ENCODE measurements at places on chromosomes 5 and 9.

DNA sequence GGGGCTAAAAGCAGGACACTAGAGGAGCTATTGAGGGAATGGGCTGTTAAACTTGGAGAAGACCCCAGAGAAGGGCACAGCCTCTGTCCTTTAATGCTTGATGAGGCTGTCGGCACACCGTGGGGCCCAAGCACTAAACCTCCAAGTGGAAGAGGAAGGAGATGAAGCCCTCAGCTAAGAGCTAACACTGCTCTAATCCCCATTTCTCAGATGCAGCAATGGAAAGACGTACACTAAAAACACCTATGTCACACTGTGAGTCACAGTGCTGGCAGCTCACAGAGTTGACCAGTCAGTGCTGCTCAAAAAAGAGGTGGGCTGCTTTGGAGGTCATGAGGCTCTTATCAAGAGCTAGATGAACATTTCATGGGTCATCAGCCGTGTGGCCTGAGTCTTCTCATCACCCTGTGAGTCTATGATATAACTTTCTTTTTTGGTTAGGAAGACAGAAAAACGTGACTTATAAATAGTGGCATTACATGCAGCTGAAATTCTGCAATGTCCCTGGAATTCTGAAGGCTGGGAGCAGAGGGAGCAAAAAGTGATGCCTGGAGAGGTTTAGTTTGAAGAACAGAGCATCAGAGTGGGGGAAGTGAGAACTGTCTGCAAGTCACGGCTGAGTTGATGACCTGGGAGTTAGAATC lies 21.5 kb downstream of the TNFSF8 start:
- no peak for DNase-seq

DNA sequence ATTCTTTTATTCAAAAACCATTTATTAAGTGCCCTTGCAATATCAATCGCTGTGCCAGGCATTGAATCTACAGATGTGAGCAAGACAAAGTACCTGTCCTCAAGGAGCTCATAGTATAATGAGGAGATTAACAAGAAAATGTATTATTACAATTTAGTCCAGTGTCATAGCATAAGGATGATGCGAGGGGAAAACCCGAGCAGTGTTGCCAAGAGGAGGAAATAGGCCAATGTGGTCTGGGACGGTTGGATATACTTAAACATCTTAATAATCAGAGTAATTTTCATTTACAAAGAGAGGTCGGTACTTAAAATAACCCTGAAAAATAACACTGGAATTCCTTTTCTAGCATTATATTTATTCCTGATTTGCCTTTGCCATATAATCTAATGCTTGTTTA lies 18.5 kb downstream of the CD274 start:
- DNase-seq, result no peak

DNA sequence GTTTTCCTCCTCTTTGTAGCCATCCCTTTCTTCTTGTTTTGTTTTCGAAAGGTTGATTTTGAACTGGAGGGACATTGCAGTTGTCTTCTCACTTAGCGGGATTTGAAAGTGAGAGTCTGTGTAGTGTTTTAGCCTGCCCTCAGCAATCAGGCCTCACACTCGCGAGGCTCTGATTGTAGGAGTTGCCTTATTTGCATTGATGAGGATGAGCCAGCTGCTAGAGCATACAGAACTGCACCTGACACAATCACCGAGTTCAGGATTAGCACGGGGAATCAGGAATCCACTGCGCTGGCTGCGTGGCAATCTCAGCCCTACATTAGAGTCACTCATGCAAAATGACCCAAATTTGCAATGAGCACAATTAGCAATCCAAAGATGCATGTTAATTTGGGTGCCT lies 122.5 kb upstream of the TMEM161B start:
- DNase-seq, result no peak

DNA sequence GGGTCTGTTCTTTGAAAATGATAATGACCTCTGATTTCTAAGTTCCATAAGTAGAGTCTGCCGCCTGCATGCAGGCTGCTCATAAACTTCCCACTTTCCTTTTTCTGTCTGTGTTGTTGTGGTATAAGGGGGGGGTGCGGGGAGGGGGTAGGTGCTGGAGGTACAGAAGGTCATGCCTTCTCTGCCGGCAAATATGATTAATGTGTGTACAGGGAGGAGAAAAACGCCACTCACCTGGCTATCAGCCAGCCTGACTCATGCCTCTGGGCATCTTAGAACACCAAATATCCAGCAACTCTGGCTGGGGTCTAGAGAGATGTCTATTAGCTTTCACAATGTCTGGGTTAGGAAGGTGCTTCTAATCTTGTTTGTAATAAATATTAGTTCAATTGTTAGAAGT lies 128.3 kb downstream of the EFNA5 start:
- no peak for DNase-seq

DNA sequence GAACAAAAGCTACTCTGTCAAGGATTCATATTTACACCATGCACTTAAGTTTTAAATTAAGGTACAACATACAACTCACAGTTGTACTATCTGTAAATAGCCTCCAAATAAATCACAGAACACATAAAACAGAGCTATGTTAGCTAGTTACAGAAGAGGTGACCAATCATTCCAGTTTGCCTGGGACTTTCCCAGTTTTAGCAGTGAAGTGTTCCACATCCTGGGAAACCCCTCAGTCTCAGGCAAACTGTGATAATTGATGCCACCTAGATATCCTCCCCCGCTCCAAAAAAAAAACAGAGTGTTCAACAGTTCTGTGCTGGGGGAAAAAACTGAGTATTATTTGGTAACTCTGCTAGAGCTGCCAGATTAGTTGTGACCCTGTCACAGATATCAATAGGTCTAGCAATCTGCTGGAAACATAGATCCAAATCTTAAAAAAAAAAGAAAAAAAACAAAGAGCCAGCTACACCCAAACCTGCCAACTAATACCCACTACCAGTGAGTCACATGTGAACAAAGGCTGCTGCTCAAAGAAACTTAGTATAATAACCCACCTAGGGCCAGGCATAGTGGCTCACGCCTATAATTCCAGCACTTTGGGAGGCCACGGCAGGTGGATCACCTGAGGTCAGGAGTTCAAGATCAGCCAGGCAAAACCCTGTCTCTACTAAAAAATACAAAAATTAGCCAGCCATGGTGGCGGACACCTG lies 5.7 kb downstream of the TBCA start:
- no peak for DNase-seq

DNA sequence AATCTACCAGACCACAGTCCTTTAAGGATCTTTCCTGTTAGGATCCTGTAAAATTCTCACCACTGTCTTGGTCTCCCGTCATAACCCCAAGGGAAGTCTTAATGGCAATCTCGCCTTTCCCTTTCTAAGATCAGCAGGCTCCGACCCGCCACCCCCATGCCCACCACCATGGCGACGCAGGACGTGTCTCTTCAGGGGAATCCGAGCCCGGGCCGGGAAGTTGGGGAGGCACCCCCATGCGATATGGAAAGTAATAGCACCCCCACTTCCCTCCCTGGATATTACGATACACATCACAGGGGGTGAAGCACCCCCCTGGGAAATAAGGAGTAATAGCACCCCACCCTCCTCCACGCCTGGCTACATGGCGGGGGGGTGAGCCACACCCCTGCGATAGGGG lies 8.3 kb upstream of the STK32A start:
- no peak for DNase-seq

DNA sequence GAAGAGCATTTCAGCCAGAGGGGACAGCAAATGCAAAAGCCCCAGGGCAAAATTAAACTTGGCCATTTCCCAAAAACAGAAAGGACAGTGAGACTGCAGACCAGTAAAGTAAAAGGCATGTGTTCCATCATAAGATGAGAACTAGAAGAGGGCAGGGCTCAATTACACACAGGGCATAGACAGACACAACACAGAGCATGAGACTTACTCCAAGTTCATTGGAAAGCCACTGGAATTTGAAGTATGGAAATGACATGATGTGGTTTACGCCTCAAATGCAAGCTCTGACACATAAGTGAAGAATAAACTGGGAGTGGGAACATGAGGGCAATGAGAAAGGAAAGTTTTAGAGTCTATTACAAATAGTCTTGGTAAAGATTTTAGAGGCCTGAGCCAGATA lies 446.6 kb upstream of the GRIA1 start:
- no peak for DNase-seq

GRCh38 chr9:93020771-93021670 lies 37.5 kb upstream of the SUSD3 start:
- DNase-seq, result no peak
